ENCODE measurements at places on chromosomes 6 and 20.
A peak's percentile ranks its signal among the peaks of the same experiment; 100 is the strongest.

- no peak for DNase-seq
Observed at GRCh38 chr6:21731411-21732031, 138.0 kb downstream of the SOX4 start.

GRCh38 chr6:32402812-32403211, 4.2 kb downstream of the BTNL2 start:
- DNase-seq = no peak

GRCh38 chr6:81436990-81437389, 315.5 kb downstream of the TENT5A start:
- no peak for DNase-seq

- DNase-seq = no peak
Observed at GRCh38 chr6:133502441-133503335, 261.5 kb downstream of the EYA4 start.

GRCh38 chr6:155340464-155341129, 26.3 kb upstream of the TFB1M start:
- no peak for DNase-seq

DNA sequence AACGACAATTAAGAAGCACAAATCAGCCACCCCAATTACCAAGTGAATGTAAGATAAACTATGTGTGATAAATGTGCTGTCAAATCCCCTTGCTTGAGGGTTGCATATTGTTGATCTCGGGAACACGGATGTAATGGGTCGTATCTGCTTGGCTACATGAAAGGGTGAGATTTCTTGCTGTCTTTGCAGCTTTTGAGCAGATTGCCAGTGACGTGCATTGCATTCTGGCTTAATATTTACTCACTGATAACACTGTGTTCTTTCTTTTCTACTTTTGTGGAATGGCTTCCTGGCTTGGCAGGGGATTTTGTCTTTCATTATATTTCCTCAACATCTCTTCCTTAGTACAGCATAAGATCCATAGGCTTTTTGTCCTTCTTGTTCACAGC, 10.5 kb upstream of the FAM210B start:
- no peak for DNase-seq

DNA sequence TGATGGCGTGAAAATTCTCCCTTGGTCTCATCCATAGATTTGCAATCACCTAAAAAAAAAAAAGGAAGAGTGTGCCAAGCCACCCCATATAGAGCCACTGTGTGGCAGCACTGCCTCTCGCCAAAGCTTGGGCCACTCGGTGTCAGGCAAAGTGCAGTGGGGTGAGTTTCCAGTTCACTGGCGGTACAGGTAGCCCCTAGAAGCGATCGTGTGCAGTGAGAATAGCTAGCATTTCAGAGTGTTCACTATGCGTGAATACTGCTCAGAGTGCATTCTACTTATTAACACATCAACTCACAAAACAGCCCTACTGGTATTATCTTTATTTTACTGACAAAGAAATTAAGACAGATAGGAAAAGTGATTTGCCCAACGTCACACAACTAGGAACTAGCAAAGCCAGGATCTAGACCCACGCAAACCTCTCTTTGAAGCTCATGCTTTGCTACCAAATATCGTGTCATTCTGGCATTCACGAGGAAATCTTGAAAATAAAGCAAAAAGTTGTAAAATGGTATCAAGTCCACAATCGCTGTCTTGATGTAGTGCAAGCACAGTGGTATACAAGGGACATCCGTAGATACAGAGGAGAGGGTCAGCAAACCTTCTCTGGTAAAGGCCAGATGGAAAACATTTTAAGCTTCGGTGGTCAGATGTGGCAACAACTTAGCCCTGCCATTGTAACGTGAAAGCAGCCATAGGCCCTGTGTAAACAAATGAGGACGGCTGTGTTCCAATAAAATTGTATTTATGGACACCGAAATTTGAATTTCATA, 10.4 kb upstream of the GCNT2 start:
- DNase-seq = no peak

DNA sequence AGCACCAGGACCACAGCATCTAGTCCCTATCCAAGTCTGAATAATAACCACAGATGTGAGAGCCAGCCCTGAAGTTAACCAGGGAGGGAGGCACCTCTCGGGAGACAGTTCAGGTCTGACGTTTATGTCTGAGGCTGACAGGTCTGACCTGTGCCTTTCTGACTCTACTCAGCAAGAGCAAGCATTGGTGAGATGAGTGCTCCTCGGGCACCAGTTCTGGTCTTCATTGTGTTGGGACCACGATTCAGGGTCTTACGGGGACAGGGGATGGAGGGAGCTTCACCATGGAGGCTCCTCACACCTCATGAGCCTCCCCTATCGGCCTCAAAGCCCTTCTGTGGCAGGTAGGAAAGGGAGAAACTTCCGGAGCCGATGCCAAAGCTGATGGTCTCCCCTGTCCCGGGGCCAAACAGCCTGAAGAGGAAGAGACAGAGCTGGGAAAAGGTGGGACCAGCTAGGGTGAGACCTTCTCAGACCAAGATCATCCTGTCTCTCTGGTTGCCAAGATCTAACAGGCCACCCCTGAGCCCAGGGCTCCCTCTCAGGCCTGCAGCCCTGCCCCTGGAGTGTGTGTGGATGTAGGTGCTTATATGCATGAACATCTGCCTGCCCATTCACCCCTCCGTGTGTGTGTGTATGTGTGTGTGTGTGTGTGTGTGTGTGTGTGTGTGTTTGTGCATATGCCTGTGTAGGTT, 170.5 kb downstream of the VEGFA start:
- no peak for DNase-seq

DNA sequence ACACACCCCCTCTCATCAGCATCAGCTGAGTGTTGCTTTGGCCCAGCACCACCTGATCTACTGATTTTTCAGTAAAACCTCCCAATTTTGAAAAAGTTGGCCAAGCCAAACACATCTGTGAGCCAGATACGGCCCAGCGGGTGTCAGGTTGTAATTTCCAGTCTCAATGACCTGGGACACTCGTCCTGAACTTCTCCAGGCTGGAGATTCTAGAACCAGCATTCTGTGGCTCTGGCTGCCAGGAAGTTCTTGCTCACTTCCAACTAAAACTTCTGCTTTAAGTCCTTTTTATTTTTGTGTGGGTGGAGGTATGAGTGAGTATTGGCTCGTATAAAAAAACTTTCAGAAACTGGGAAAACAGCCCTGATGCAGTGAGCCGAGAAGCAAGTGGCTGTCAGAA, 5.1 kb downstream of the KIAA1755 start:
- no peak for DNase-seq

GRCh38 chr6:72262254-72262653, 359.6 kb upstream of the KCNQ5 start:
- DNase-seq = no peak

DNA sequence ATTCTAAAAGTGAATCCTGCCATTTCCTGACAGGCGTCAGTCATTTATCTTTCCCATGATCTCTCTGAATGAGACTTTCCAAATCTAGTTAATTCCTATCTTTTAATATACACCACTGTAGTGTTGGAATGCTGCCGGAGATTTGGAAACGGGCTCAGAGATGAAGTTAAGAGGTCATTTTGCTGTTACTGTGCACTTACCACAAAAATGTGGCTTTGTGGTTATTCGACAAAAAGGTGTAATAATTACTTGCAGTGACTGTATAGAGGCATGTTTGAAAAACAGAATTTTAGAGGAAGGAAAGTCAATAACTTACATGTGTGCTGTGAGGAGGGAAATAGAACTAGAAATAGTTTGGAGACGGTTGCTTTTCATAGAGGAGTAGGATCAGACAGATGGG, 460.2 kb upstream of the BTBD3 start:
- DNase-seq = no peak

GRCh38 chr20:48657426-48658197, 170.2 kb downstream of the PREX1 start:
- DNase-seq = peak; percentile 21

DNA sequence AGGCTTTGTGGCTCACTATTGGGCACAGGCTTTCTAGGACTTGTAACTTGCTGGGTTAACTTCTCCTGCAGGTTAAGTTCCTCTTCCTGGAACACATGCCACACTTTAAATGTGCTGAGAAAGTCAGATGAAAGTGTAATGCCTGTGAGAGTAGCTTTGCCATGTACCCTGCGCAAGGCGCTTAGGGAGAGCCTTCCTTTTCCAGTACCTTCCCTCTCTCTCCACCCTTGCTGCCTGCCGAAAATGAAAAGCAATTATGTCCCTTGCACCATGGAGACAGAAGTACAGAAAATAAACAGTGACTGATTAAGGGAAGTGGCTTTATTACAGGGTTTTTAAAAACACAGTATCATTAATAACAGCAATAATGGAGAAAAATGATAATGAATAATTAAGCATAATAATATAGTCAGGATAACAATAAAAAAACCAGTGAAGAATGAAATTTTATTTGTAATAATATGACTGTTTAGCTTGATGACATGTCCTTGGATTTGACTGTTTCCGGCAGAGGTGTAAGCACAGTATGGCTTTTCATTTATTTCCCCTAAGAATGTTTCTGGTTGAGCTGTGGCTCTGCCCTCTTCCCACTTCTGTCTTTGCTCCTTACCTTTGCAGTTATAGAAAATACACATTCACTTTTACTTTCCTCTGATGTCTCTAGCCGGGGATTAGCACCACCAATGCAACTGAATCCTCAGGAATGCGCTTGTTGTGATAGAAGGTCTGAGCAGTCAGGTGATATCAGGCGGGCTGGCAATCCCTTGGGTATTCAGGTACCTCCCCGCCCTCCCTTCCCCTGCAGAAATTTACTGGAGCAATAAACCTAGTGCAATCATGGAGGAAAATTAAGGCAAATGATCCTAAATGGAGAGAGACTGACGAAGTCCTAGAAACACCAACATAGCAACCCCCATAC, 472.3 kb upstream of the CITED2 start:
- DNase-seq = no peak

DNA sequence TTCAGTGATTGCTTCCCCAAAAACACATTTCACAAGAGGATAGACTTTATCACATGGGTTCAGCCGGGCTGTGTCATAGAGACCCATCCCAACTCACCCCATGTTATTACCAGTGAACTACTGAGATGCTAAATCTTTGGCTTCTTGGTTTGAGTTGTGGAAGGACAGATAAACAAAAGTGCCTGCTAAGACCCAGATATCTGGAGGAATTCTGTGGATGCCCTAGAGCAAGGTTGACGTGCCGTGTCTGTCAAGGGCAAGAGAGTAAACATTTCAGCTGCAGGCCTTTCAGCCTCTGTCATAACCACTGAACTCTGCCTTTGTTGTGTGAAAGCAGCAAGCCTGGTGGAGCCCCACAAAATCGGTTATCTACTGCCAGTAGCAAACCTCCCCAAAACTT, 11.2 kb upstream of the THBD start:
- no peak for DNase-seq

GRCh38 chr6:96537726-96538125, 16.1 kb downstream of the UFL1 start:
- no peak for DNase-seq

GRCh38 chr6:152329638-152330448, 307.3 kb downstream of the SYNE1 start:
- no peak for DNase-seq

GRCh38 chr6:72102561-72102960, 216.2 kb downstream of the RIMS1 start:
- DNase-seq = no peak

GRCh38 chr6:3281631-3282475, 23.1 kb downstream of the PSMG4 start:
- DNase-seq = no peak

- no peak for DNase-seq
Observed at GRCh38 chr6:158361068-158361467, 48.8 kb downstream of the TULP4 start.

- no peak for DNase-seq
Observed at GRCh38 chr6:105746509-105746908, 339.6 kb upstream of the PRDM1 start.

- no peak for DNase-seq
Observed at GRCh38 chr20:57627339-57627738, 7.1 kb upstream of the ZBP1 start.

All from stimulated activated CD4-positive, alpha-beta T cell treated with anti-CD3 and anti-CD28 coated beads, Interleukin-15, amount 100 ng/mL, for 1 hour (primary cell).